Peyer's patch (tissue), 4 donors: ENCODE measurements at places on chromosomes 12 and 14. TPM values are rescaled to one million over a fixed set of nuclear protein-coding genes. Genes with fewer than 3 reads are reported as not detected.

RNASE2 gene
- not detected for total RNA-seq

TAS2R19 gene
- 3.2 TPM for total RNA-seq

LRP6 gene
- 50.1 TPM for total RNA-seq

TSPAN11 gene
- 0.18 TPM for total RNA-seq

PRH2 gene
- not detected for total RNA-seq

LIN52 gene
- total RNA-seq: 14.0 TPM

OTX2 gene
- not detected for total RNA-seq

CD69 gene
- 4.4 TPM for total RNA-seq

CHPT1 gene
- total RNA-seq: 471 TPM

PPP1R36 gene
- total RNA-seq: 2.1 TPM

DNA sequence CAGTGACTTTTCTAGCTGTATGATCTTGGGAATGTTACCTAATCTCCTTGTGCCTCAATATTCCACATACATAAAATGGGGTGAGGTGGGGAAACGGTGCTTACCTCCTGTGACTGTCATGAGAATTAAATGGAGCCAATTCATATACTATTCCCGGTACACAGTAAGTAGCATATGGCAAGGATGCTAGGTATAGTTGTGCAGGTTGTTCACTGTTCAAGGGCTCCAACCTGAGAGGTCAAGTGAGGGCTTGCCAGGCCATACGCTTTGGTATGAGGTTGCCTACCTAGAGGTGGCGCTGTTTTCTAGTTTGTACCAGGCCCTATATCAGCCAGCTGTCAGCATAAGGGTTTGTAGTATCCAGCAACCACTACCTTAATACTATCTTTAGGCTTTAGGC, 3.6 kb upstream of the BATF start:
- no peak overlapping the region for H3K4me3 ChIP-seq
- H3K4me1 ChIP-seq: peaks cover 7% of the 10 kb centered on the region
- no peaks in the 10 kb centered on the region for H3K27me3 ChIP-seq
- DNase-seq: no peak

DNA sequence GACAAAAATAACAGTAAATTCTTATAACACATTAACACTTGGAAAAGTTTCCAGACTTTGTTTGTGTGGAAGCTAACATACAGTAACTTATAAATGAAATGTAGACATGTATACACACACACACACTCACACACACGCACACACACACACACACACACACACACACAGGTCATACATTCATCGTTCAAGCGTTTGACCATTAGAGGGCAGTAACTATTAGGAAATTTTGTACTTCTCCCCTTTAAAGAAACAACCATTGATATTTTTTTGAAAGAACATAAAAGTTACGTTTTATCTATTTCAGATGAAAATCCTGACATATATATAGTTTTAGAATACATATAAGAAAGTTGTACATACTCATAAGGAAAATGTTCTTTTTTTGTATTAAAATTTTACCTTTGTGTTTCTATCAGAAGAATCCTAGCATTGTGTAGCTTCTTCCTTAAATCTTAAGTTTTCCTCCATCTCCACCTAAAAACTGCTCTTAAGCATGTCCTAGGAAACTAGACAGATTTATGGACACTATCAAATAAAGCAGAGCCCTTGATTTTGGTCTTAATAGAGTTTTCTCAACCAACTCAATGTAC, 29.0 kb downstream of the PTPRQ start:
- no peaks in the 10 kb centered on the region for H3K27me3 ChIP-seq
- H3K4me3 ChIP-seq: no peak overlapping the region
- no peaks in the 10 kb centered on the region for H3K36me3 ChIP-seq

DNA sequence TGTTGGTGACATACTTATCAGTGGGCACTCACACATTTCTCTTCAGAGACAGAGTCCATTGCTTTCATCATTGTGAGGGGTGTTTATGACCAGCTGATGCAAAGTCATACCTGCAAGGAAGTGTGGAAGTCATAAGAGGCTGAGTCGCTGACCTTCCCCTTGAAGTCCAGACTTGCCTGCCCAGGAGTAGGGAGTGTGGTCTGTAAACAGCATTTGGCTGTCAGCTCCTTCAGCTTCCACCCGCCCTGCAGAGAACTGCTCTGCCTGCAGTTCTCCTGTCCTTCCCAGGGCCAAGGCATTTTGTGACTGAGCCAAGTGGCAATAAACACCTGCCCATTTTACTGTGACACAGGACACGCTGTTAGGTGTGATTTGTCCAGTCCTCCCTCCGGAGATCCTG, 801.3 kb downstream of the BCL11B start:
- H3K27me3 ChIP-seq: no peaks in the 10 kb centered on the region
- H3K4me3 ChIP-seq: no peak overlapping the region
- no peak for DNase-seq
- H3K4me1 ChIP-seq: no peaks in the 10 kb centered on the region
- no peaks in the 10 kb centered on the region for H3K36me3 ChIP-seq

DNA sequence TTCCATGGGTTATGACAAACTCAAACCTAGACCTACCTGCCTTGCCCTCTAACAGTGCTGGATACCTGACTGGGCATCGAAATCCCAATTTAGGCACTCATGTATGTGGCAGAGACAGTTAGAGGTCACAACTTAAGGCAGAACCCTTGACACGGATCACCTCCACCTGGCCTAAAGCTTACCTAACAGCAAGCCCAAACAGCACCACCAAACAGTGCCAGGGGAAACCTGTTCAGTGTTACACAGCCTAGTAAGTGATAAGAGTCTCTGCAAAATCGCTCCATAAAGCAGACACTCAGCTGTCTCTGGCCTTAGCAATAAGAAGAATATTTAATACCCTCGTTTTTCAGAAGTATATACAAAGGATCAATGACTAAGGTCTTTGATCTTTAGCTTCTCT, 77.8 kb downstream of the SPPL3 start:
- no peak overlapping the region for H3K4me3 ChIP-seq
- no peak overlapping the region for H3K27ac ChIP-seq
- no peaks in the 10 kb centered on the region for H3K4me1 ChIP-seq
- no peaks in the 10 kb centered on the region for H3K27me3 ChIP-seq
- no peaks in the 10 kb centered on the region for H3K36me3 ChIP-seq

- H3K36me3 ChIP-seq: no peaks in the 10 kb centered on the region
- H3K27ac ChIP-seq: no peak overlapping the region
- peaks cover 30% of the 10 kb centered on the region for H3K4me1 ChIP-seq
- no peak overlapping the region for H3K4me3 ChIP-seq
Measured at GRCh38 chr14:89217891-89218290, 199.1 kb downstream of the FOXN3 start.

- no peak for DNase-seq
- H3K4me1 ChIP-seq: no peaks in the 10 kb centered on the region
- no peak overlapping the region for H3K27ac ChIP-seq
- H3K27me3 ChIP-seq: no peaks in the 10 kb centered on the region
- H3K4me3 ChIP-seq: no peak overlapping the region
Measured at GRCh38 chr14:77290705-77291104, 19.7 kb upstream of the NGB start.

DNA sequence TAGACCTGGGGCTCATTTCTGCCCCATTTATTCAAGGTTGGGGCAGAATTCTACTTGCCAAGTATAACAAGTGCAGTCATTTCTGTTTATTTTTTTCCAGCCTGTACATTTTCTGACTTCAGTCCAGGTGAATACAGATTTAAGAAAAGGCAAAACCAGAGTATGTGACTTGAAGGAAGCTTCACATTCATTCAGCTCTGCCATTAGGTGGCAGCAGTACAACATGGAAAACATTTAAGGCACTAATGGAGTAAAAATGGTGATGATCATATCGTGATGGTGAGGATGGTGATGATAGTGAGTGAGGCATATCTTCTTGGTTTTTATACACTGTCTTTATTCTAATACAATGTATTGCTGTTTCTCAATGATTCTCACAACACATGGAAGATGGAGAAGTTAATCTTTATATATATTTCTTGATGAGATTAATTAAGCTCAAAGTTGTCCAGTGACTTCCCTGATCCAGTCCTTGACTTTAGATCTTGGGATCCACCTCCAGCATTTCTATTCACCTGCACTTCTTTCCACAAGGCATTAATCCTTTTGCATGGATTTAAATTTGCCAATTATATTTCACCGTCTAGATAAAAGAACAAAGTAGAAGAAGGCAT, 176.7 kb upstream of the SEL1L start:
- H3K36me3 ChIP-seq: no peaks in the 10 kb centered on the region
- no peaks in the 10 kb centered on the region for H3K27me3 ChIP-seq
- H3K4me3 ChIP-seq: no peak overlapping the region
- no peak for DNase-seq
- no peak overlapping the region for H3K27ac ChIP-seq

DNA sequence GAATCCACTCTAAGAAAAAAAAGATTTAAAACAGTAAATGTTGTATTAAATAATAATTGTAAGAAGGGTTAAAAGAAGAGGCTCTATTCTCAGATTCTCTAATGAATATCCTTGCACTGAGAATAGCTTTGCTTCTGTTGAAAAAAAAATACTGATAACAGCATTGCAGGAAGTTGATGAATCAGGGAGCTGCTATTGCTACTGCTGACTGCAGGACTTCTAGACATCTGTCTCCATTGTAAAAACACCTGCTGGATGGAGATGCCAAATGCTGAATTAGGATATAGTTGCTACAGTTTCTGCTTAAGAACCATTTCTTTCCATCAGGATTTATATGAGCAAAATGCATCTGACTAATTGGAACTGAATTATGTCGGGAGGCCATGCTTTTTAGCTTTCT, 50.3 kb upstream of the ANP32D start:
- no peaks in the 10 kb centered on the region for H3K4me1 ChIP-seq
- no peaks in the 10 kb centered on the region for H3K36me3 ChIP-seq
- no peak overlapping the region for H3K4me3 ChIP-seq
- no peak overlapping the region for H3K27ac ChIP-seq
